ENCODE measurements at places on chromosomes 16 and 17.

- H3K27ac ChIP-seq, result no peak overlapping the region
- no peaks in the 10 kb centered on the region for H3K27me3 ChIP-seq
- H3K36me3 ChIP-seq, result no peaks in the 10 kb centered on the region
- DNase-seq, result no peak
- no peak overlapping the region for H3K4me3 ChIP-seq
- no peaks in the 10 kb centered on the region for H3K4me1 ChIP-seq
These were observed 221.1 kb upstream of the HSBP1 start for GRCh38 chr16:83586461-83587200.

- H3K27me3 ChIP-seq, result no peaks in the 10 kb centered on the region
- no peaks in the 10 kb centered on the region for H3K36me3 ChIP-seq
- H3K4me1 ChIP-seq, result peaks cover 69% of the 10 kb centered on the region
- DNase-seq, result peak; percentile 50
- H3K27ac ChIP-seq, result peak overlapping the region; percentile 86
These were observed 3.4 kb downstream of the NOD2 start for GRCh38 chr16:50696575-50697420.

DNA sequence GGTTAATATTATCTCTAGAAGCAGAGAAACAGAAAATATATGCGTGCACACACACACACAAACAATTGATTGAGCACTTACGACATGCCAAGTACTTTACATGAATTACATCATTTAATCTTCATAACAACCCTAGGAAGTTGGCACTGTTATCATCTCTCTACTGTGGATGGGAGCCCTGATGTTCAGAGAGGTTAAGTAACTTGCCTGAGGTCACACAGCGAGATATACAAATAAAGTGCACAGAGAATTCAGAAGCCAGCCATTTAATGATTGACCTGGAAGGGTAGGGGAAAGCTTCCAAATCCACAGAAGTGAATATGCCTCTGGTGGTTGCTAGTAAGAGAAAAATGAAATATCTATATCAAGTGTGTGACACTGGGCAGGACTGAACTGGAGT, 37.5 kb upstream of the GPR139 start:
- no peak overlapping the region for H3K4me3 ChIP-seq
- no peak overlapping the region for H3K27ac ChIP-seq
- H3K4me1 ChIP-seq, result no peaks in the 10 kb centered on the region
- no peak for DNase-seq

- no peaks in the 10 kb centered on the region for H3K27me3 ChIP-seq
- peak overlapping the region; percentile 83 for H3K27ac ChIP-seq
- H3K4me1 ChIP-seq, result peaks cover 23% of the 10 kb centered on the region
- no peaks in the 10 kb centered on the region for H3K36me3 ChIP-seq
- peak; percentile 82 for DNase-seq
These were observed 291.6 kb upstream of the TNRC6C start for GRCh38 chr17:77666881-77667395.

DNA sequence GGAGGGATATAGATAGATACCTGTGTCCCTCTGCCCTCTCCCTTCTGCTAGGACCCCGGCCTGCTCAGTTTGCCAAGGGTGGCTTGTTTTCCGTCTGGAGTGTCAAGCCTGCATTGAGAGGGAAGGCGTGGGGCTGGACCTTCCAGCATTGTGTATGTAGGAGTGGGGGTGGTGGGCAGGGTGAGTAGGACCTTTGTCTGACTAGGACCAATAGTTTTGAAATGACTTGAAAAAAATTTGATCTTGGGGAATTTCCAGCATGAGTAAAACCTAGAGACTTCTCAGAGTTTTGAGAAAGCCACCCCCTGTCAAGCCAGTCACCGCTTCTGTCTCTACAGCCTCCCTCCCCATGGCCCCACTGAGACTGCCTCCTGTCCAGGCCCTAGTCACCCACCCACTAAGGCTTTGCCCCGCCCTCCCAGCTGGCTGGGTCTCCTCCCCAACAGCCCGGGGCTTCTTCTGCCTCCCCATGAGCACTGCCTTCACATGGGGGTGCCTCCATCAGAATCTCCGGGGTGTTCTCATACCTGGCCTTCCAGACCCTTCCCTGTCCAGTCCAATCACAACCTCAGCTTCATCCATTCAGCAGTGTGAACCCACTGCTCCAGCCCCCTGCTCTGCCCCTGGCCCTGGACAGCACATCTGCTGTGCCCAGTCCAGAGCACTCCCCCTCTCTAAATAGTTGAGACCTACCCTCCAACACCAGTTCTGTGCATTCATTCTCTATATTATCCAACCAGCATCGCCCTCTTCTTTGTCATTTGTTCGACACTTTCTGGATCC, 207.0 kb downstream of the MSI2 start:
- H3K4me1 ChIP-seq, result peaks cover 50% of the 10 kb centered on the region
- peaks cover 3% of the 10 kb centered on the region for H3K36me3 ChIP-seq
- H3K27me3 ChIP-seq, result no peaks in the 10 kb centered on the region
- peak overlapping the region; percentile 17 for H3K4me3 ChIP-seq
- peak overlapping the region; percentile 61 for H3K27ac ChIP-seq
- DNase-seq, result peak; percentile 39

DNA sequence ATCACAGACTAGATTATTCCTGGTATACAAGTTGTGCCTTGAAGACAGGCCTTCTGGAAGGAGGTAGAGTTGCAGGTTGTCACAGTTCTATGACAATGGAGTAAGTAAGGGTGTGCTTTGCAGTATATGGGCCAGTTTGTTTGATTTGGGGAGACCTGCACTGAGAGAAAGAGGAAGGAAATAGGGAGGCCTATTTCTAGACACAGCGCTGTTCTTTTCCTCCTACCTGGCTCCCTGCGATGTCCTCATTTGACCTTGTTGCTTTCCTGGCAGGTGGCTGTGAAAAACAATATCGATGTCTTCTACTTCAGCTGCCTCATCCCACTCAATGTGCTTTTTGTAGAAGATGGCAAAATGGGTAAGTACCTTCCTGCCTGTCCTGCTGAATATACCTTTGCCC, 22.5 kb upstream of the RASL10B start:
- H3K27me3 ChIP-seq, result no peaks in the 10 kb centered on the region
- H3K36me3 ChIP-seq, result peaks cover 43% of the 10 kb centered on the region
- H3K4me1 ChIP-seq, result peaks cover 18% of the 10 kb centered on the region
- peak overlapping the region; percentile 43 for H3K4me3 ChIP-seq

- peaks cover 31% of the 10 kb centered on the region for H3K27me3 ChIP-seq
- no peaks in the 10 kb centered on the region for H3K4me1 ChIP-seq
- H3K27ac ChIP-seq, result no peak overlapping the region
- H3K4me3 ChIP-seq, result no peak overlapping the region
These were observed 46.1 kb upstream of the NLK start for GRCh38 chr17:27996202-27997043.

DNA sequence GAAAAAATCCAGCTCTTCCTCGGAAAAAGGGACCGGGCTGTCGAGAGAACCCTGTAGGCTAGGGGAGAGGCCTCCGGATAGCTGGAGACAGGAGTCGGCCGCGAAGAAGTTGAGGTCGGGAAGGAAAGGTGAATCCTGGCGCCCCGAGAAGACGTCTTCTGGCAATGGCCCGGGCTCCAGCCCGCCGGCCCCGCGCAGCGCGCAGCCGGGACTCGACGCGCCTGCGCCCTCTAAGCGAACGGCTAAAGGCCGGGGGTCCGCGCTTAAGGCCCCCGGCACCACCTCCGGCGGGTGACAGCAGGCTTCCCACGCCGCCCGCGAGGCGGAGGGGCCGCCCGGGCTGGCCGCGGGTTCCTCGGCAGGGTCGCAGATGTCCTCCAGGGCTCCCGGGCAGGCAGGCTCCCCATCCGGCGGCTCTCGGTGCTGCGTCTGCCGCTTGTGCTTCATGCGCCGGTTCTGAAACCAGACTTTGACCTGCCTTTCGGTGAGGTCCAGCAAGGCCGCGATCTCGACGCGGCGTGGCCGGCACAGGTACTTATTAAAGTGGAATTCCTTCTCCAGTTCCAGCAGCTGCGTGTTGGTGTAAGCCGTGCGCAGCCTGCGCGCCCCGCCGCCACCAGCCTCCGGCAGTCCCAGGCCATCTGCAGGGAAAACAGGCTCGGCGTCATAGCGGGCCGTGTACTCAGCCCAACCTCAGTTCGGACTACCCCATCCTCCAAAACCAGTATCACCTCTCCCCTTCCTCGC, 1.6 kb downstream of the HOXB2 start:
- H3K27ac ChIP-seq, result peak overlapping the region; percentile 86
- H3K4me3 ChIP-seq, result peak overlapping the region; percentile 86
- no peaks in the 10 kb centered on the region for H3K36me3 ChIP-seq
- peak; percentile 73 for DNase-seq
- peaks cover 3% of the 10 kb centered on the region for H3K27me3 ChIP-seq

DNA sequence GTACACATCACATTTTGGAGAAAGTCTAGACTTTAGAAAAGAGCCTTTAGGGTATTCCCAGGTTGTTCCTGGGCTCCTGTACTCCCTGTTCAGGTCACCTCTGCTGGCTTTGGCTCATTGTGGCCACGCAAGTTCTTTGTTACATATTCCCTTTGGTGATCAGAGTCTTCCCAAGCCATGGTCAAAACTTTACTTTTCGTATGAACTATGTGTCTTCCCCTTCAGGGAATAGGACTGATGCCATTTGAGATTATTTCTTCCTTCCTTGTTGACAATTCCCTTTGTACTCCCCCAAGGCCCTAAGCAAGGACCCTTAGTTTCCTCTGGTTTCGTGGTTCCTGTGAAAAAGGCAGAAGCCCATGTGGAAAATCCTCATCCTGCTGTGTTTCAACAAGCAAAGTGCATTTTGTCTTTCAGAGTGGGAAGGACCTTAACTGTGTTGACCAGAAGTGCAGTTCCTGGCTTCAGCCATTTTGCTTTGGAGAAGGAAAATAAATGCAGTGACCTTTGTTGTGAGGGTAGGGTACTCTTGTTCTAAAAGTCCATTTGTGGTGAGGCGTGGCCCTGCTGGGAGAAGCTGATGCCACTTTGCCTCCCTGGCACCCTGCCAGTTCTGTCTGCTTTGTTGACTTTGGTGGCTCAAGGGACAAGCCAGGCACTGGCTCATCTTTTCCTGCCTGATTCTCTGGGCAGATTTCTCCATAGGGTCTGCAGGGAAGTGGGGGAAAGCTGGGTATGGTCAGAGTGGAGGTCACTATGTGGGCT, 55.1 kb downstream of the ZNRF1 start:
- no peaks in the 10 kb centered on the region for H3K36me3 ChIP-seq
- H3K27ac ChIP-seq, result no peak overlapping the region
- no peak overlapping the region for H3K4me3 ChIP-seq
- no peaks in the 10 kb centered on the region for H3K4me1 ChIP-seq
- no peak for DNase-seq

DNA sequence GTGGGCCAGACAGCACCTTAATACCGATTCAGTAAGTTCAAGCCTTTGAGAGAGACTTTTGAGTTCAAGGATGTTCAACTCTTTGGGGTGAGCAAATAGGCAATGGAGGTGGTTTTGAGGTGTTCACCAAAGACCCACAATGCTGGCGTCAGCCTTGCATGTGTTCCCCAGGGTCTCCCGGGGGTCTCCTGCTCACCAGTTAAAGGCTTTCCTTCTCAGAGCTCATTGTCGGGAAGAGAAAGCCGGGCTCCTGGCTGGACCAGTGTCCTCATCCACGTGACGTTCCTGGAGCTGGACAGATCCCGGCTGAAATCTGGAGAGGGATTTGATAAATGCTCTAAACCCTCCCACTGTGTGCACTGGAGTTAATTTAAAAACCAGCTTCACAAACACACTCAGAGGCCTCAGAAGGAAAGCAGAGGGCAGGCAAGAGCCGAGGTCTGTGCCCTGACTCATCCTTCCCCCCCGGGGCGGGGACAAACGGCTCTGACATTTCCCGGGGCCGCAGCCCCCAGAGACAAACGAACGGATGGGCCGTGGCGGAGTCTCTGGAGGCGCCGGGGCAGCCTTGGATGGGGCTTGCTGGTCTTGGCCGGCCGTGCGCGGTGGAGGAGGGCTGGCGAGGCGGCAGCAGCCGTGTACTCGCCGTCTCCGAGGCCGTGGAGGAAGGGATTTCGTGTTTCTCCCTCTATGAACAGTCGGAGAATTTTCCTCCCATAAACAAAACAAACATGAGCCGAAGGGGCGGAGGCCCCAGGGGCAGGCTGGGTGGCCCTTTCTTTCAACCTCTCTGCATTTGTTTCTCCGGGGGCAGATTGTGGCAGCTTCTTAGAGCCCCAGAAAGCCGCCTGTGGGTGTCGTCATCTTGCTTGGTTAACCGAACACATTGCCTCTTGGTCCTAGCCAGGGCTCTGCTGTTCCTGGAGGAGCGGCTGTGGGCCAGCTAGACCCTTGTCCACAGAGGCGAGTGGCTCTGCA, 94.2 kb downstream of the NTN1 start:
- H3K4me1 ChIP-seq, result no peaks in the 10 kb centered on the region
- H3K36me3 ChIP-seq, result no peaks in the 10 kb centered on the region
- DNase-seq, result peak; percentile 25

- no peaks in the 10 kb centered on the region for H3K36me3 ChIP-seq
- no peaks in the 10 kb centered on the region for H3K27me3 ChIP-seq
- no peak for DNase-seq
- H3K4me1 ChIP-seq, result no peaks in the 10 kb centered on the region
- H3K27ac ChIP-seq, result no peak overlapping the region
- H3K4me3 ChIP-seq, result no peak overlapping the region
These were observed 97.9 kb downstream of the ADCY9 start for GRCh38 chr16:4018391-4018790.

DNA sequence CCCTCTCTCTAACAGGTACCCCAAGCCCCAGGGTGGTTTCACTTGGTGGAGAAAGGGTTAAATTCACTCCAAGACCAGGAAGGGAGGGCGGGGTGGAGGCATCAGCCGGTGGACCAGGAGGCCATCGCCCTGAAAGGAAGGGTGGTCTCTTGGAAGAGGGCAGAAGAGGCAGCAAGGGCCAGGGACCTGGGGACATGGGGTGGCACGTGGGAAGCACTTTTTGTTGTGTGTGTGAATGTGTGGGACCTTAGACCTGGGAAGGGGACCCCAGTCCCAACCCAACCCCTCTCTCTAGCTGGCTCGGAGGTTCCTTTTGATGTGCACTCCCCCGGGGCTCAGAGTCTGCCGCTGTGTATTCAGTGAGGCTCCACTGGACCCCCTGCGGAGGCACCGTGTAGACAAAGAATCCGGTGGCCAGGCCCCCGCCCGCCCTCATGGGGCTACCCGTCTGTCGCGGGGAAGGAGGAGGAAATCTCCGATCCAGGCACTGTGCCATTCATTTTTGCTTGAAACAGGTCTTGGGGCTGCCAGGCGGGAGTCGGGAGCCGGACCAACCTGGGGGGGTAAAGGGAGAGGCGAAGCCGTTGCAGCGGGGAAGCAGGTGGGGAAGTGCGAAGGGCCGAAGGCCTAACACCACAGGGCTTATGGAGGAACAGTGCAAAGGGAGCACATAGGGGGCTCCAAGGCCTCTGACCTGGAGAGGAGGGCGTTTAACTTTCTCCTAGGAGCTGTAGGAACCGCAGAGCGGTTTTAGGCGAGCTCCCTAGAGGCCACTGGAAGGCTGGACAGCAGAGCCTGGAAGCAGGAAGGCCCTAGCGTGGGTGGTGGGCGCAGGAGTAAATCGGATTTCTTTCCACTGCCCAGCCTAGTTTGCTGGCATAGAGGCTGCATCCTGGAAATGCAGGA, 3.2 kb upstream of the WNT3 start:
- H3K27ac ChIP-seq, result no peak overlapping the region
- peaks cover 14% of the 10 kb centered on the region for H3K27me3 ChIP-seq
- H3K4me3 ChIP-seq, result no peak overlapping the region
- no peak for DNase-seq

Measured in CD4-positive, CD25-positive, alpha-beta regulatory T cell (primary cell).